ENCODE measurements at places on chromosomes 3 and 15.

DNA sequence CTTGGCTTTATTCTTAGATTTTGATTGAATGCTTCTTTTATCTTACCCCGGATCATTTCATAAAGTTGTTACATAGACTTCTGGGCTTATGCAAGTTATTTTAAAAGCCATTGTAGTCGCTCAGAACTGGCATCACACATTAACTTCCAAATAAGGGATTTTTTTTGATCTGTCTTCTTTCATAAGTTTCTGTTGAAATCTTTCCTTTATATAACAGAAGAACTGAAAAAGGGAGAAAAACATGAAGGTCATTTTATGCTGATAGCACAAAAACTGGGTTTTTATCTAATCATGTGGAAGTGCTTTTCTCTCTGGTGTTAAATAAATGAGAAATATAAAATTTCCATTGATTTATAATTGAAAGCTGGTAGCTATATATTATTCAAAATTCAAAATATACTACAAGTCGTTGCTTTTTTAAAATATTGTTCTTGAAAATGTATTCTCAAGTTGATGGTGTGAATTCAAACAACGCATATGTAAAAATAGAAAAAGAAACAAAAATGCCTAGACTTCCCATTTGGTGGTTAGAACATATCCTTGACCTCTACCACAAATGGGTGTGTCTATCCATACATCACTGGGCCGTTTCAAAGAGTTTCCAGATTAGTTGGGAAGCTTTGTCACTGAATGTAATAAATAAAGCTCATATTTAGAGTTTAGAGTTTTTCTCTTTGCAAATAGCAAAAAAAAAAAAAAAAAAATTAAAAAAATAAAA, 258.3 kb upstream of the ZPLD1 start:
- no peak for DNase-seq

DNA sequence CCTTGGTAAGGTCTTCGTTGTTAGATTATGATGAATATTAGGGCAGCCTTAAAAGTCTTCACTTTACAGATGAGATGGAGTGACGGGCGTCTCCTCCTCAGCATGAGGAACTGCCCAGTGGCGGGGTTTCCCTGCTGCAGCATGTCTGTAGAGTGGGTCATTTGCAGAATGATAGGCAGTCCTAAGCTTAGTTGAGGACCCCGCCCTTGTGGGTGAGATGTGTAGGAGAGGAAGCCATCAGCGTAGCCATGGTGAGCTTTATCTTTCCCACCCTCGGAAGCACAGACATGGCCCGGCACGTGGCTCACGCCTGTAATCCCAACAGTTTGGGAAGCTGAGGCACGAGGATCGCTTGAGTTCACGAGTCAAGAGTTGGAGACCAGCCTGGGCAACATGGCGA, 877 bp downstream of the NIT2 start:
- no peak for DNase-seq

GRCh38 chr3:171994646-171995428, 44.5 kb upstream of the FNDC3B start:
- no peak for DNase-seq

DNA sequence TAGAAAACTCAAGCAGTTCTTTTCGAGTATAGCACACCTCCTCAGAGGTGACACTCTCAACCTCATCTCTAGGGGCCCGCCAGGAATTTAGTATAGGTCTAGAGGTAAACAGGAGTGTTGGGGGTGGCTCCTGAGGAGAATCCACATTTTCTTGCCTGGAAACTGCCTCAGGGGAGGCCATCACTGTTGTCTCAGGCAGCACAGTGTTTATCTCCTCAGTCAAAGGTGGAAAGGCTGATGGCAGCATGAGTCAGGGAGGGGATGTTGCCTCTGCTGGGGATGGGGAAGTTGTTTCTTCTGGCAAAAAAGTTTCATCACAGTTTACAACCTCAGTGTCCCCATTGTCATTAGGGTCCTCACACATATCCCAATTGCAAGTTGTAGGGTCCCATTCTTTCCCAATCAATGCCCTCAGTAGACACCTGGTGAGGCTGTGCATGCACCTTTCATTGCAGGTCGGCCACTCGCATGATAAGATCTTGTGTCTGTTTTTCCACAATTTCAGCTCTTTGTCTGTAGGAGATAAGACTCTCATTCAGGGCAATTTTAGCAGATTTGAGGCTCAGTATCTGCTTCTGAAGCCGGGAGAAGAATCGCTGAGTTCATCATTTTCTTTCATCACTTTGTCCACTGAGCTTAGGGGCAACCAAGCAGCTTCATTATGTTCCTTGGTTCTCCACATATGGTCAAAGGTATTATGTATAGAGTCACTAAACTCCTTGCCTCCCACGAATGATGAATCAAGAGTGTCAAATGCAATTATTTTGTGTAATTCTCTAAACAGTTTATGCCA, 25.8 kb downstream of the NAALADL2 start:
- no peak for DNase-seq

GRCh38 chr3:155241579-155241978, 51.9 kb downstream of the STRIT1 start:
- no peak for DNase-seq

DNA sequence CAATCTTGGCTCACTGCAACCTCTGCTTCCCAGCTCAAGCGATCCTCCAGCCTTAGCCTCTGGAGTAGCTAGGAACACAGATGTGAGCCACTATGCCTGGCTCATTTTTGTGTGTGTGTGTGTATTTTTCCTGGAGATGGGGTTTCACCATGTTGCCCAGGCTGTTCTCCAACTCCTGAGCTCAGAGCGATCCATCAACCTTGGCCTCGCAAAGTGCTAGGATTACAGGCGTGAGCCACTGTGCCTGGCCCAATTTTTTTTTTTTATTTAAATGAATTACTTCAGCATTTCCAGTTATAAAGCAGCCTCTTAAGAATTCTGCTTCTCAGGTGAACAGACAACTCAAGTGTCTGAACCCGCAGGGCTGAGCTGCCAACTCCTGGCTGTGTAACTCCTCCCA, 20.1 kb upstream of the ST3GAL6 start:
- no peak for DNase-seq

GRCh38 chr15:70259640-70260508, 162.2 kb upstream of the TLE3 start:
- no peak for DNase-seq

DNA sequence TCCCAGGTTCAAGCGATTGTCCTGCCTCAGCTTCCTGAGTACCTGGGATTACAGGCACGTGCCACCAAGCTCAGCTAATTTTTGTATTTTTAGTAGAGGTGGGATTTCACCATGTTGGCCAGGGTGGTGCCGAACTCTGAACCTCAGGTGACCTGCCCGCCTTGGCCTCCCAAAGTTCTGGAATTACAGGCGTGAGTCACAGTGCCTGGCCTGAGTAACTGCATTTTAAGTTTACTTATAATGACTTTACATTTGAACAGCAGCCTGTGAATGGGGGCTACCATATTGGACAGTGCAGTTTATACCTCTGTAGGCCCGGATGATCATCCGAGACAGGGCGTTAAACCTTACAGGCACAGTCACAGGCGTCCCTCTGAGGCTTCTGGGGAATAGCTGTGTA, 24.8 kb downstream of the EAF1 start:
- DNase-seq, result no peak

GRCh38 chr3:110629917-110630316, 441.7 kb upstream of the NECTIN3 start:
- DNase-seq, result no peak

DNA sequence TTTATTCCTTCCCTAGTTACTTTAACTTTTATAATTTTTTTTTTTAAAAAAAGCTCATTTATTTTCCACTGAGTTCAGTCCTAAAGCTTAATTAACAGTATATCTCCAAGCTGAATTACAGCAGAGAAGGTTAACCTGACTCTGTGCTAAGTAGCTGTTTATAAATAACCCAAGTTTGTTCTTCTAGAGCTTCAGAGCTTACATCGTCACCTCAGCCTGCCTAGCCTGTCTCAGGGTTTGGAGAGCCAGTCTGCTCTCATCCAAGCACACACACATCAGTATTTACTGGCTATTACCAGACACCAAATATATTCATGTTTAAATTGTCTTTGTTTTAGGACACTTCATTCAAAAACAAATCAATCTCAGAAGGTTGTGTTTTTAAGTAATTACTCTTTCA, 154.9 kb downstream of the CDIN1 start:
- no peak for DNase-seq

DNA sequence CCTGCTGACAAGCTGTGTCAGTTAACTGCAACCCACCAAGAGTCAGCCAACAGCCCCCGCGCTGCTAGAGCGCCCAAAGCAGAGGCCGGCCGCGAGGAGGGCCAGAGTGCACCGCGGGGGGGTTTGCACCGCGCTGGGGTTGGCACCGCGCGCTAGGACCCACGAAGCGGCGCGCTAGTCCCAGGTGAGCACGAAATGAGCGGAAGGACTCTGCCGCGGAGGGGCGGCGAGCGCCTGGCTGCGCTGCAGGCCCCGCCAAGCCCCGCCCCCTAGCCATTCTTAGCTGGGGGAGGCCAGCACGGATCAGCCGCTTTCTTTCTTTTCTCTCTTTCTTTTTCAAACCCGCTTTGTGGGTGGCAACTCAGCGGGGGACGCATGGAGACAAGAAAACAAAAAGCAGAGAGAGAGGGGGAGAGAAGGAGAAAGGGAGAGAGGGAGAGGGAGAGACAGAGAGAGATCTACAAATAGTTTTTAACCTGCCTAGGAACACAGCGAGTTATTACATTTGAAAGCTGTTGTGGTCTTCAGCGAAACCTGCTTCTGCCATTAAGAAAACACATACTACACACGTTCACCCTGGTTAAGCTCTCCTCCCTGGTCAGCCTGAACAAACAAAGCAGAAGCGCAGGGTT, 6.9 kb upstream of the FOXB1 start:
- no peak for DNase-seq

DNA sequence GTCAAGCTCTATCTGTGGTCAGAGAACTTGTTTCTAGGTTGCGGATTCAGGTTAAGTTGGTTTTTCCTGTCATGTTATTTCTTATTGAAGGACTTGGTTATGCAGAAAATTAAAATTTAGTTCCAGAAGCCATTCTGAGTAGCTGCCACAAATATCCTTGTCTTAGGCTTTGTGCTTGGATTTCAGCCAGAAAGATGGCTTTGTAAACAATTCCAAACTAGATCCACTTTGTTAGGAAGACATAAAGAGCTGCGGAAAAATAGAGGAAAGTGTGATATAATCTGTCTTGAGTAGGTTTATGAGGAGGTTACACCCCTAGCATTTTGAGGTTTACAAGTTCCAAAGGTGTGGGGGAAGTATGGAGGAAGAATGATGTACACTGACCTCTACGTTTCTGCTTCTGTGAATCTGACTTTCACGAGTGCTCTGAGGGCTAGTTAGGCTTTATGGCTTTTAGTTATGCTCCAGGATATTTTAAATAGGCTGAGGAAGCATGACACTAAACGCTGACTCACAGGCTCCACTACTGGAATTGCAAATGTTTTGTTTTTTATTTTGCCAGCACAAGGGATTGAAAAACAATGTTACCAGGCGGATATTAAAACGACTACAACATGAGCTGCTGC, 46.3 kb upstream of the UTS2B start:
- peak; percentile 38 for DNase-seq

DNA sequence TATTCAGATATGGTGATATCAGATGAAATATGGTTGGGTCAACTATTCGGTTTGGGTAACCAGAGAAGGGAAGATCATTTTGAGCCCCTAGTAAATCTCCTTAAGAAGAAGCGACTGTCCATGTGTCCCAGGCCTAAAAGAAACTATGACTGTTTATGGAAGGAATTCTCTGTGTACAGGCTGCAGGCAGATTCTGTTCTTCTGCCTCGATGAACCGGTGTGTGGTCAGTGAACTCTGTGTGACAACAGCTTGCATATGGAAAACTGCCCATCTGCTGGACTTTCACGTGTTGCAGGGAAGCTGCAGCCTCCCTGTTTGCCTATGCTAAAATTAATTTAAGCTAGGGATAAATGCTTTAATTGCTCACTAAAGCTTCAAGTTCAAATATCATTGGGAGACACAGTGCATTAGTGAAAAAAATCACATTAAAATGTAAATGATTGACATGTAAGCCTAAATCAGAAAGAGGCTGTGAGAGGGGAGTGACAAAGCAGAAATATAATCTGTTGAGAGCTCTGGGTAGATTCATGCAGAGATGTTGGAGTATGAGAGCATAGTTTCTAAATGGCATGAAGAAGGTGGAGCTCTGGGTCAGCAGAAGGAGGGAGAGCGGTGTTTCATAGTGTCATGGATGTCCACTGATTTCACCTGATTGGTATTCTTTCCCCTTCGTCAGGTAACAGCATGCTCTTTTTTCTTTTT, 65.4 kb upstream of the PFN2 start:
- no peak for DNase-seq

- no peak for DNase-seq
These were observed 9.2 kb downstream of the LZTFL1 start for GRCh38 chr3:45832699-45833098.

DNA sequence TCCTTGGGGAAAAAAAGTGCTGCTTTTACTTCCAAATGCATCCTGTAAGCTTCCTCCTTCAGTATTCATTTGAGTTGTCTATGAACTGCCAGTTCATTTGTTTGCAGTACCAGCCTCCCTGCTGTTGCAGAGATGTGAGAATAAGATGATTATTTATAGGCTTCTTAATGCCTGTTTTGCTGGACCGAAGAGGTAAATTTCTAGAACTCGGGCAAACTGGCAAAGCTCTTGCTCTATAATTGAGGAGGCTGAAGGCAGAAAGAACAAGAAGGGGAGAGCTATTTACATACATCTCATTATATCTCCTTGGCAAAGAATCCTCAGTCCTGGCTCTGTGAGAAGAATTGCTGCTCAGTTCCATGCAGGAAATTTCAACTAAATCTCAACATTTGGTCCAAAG, 790.4 kb downstream of the GRM7 start:
- DNase-seq, result peak; percentile 39

GRCh38 chr3:65762235-65762580, 276.5 kb downstream of the MAGI1 start:
- DNase-seq, result no peak

- DNase-seq, result no peak
These were observed 137.6 kb downstream of the IMPG2 start for GRCh38 chr3:101182734-101183133.

DNA sequence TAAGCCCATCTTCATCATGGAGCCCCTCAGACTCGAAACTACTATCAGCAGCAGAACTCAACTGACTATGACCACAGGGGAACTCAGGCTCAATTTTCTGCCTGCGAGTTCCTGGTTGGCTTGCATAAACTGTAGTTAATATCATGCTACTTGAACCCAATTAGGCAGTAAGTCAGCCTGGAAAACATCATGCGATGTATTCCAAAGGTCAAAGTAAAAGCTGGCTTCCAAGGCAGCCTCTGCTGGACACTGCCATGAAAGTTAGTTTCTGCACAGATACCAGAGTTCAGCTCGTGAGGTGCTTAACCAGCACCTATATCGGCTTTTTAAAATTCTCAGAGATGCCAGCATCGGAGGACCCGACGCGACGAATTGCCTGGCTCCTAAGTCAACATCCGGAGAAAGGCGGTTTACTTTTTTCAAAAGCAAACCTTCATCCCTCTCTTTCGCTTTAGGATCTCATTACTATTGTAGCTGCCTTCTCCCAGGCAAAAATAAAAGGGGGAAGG, 3.8 kb downstream of the ANP32A start:
- peak; percentile 58 for DNase-seq

DNA sequence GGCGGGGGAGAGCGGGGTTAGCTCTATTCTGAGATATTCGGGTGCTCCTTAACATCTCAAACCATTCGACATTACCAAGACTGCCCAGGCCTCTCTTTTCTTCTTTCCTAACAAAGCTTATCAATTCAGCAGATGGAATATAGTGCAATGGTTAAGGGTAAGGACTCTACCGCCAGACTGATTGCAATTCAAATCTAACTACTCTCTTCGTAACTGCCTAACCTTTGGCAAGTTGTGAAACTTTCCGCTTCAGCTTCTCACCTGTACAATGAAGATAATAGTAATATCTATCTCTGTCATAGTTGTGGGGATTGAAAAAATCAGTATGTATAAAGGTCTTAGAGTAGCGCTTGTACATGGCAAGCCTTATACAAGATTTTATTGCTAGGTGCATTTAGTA, 972 bp downstream of the UBA5 start:
- DNase-seq, result no peak

GRCh38 chr3:101816215-101817149, 32.8 kb upstream of the NFKBIZ start:
- DNase-seq, result no peak

Data from pons (tissue), 1 donor.